ENCODE measurements at places on chromosomes 4 and X.

DNA sequence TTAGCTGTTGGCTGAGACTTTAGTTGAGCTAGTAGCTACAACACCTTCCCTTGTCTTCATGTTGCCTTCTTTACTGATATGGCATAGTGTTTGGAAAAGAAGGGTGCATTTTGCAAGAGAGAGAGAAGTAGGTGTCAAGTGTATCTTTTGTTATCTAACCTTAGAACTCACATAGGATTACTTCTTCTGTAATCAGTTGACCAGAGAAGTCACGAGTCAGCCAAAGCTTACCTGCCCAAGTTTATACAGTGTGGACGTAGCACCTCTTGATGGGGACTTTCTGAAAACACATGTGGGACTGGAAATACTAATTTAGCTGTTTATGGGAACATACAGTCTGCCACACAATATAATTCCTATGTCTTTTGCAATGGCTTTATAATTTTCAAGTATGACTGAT, 56.0 kb downstream of the UGT8 start:
- no peak for DNase-seq

DNA sequence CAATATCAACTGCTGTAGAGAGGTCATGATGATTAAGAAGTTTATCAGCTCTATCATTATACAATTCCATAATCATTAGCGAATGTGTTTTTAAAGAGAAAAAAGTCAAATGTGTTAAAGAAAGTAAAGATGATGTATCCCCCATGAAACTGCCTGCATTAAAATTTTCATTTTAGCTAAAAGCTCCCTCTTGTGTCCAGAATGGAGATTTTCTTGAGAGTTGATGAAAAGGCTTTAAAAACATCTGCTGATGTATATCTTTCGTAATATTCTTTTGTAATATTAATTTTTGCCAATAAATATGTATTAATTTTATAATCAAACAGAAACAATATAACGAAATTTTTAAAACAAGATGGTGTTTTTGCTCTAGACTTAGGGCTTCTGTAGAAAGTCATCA, 52.1 kb upstream of the LHFPL1 start:
- DNase-seq: no peak

DNA sequence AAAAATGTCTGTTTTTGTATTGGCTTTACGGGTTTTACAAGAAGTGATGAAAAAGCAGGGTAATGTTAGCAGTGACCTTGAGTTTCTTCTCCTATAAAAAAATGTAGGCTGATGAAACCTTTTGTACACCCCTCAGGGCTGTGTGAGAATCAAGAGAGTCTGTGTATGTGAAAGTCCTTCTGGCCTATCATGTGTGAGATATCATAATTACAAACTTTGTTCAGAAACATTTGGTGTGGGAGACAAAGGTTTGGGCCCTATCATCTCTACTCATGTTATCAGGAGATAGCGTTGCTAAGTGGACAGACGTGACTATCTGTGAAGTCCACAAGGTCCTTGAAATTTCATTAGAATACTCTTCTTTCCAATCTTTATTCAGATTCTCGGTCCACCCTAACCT, 170.6 kb upstream of the HAND2 start:
- DNase-seq: no peak

- DNase-seq: no peak
These were observed 446.8 kb downstream of the ANKRD50 start for GRCh38 chr4:124265701-124266100.

GRCh38 chr4:113026556-113026955, 22.9 kb upstream of the ANK2 start:
- DNase-seq: no peak

- no peak for DNase-seq
These were observed 270.7 kb downstream of the FBXW7 start for GRCh38 chr4:152265149-152265621.

GRCh38 chrX:7261672-7262332, 113.8 kb upstream of the PUDP start:
- no peak for DNase-seq

DNA sequence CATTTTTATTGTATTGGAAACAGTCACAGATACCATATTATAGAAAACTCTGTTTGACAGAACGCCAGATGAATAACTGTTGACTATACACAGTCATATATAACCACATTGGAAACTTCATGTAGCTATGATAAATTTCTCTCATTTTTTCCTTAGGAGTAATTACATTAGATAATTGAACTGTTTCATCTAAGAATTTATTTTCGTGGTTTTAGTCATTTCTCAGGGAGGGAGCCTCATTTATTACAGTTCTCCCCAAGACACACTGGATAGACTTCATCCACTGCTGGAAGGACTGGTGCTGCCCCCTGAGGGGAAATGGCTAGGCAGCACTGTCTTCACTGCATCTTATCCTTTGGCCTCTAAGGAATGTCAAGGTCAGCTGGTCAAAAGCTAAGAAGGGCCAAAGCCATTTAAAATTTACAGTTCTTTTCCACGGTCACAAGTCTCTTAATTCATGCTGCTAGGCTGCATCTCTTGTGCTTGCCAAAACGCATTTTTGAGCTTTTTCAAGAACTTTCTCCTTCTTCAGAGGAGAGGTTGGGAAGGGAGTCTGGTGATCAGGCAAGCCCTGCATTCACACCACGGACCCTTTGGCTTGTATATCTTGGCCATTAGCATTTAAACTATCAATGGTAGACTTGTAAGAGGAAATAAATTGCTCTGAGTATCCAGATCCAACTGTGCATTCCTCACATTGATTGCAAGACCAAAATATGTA, 145.1 kb downstream of the CBR4 start:
- DNase-seq: no peak

- DNase-seq: no peak
These were observed 47.3 kb upstream of the PPARGC1A start for GRCh38 chr4:23937173-23937572.

GRCh38 chr4:168999809-169000208, 10.2 kb downstream of the CBR4 start:
- no peak for DNase-seq

DNA sequence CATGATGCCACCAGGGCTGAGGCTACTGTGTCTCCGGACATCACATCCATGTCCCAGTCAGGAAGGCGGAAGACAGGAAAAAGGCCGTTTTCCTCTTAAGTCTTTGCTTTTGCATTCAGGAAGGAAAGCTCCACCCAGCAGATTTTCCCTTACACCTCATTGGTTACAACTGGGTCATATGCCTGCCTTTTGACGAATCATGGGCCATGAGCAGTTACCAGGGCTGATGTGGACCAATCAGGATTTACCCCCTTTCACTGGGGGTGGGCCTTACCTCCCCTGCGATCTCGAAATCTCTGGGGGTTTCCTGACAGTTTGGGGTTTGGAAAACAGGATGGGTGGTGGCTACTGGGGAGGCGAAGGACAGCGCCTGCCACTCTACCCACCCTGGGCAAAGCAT, 52.5 kb upstream of the GRPEL1 start:
- DNase-seq: no peak

DNA sequence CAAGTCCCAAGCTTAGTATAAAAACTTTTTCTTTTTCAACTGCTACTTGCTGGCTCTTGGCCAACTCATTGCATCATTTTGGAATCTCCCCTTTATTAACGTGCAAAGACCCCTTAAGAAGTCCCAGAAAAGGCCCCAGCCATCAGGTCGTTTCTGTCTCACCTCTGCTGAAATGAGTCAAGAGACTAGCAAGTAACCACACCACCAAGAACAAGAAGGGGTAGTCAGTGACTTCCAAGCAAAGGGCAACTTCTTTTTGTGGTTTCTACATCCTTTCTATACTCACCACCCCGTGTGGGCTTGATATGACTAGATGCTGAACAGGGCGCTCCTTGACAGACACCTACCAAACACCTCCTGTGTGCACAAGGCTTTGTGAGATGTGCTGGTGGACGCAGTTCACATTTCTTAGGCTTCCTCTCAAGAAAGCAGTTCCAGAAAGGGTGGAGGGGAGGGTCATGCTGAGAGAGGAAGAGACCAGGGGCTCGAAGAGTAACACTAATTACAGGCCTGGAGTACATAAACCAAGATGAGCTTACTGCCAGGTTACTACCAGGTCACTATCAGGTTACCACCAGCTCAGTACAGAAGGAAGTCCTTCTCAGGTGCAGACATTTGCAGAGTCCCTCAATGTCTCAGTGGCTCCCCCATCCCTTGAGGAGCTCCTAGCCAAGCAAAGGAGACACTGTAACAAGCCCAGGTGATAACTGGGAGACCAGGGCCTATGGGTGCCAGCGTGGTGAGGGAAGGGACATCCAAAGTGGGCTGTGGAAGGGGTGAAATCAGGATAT, 19.3 kb downstream of the JAKMIP1 start:
- DNase-seq: no peak

GRCh38 chr4:186891859-186892486, 168.3 kb upstream of the FAT1 start:
- no peak for DNase-seq

GRCh38 chr4:139242511-139243051, 37.4 kb downstream of the MGARP start:
- DNase-seq: no peak

- no peak for DNase-seq
These were observed 28.1 kb downstream of the CASP6 start for GRCh38 chr4:109675181-109675580.

DNA sequence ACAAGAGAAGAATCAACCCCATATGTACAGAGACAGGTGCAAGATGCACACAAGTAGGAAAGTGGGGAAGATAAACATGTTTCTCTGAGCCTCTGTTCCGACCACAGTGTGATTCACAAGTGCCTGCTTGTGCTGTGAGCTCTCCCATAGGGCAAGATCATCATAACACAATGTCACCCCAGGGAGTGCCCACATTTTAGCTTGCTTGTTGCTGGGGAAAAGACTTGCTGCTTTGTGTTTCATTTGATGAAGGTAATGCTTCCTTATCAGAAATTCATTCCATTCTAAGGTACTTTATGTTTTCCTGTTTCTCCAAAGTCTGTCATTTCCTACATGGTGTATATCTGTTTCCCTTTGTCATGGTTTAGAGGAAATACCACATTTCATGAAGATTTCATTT, 304.5 kb upstream of the DIPK2B start:
- no peak for DNase-seq

- no peak for DNase-seq
These were observed 7.1 kb downstream of the FAT4 start for GRCh38 chr4:125321709-125322365.

DNA sequence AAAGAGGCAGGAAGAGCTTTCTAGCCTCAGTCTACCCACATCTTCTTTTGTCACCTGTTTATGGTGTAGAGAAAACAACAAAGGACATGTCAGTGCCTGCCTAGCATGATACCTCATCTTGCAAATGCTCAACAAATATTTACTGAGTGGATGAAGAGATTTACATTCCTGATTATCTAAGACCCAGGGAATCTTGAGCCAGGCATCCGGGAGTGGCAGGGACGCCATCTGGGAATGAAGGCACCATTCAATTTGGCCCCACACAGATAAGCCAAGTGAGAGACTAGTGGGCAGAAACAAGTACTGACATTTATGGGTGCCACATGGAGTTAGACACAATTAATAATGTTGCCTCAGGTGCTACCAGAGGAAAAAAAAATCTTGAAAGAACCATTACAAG, 36.8 kb upstream of the CASK start:
- no peak for DNase-seq

DNA sequence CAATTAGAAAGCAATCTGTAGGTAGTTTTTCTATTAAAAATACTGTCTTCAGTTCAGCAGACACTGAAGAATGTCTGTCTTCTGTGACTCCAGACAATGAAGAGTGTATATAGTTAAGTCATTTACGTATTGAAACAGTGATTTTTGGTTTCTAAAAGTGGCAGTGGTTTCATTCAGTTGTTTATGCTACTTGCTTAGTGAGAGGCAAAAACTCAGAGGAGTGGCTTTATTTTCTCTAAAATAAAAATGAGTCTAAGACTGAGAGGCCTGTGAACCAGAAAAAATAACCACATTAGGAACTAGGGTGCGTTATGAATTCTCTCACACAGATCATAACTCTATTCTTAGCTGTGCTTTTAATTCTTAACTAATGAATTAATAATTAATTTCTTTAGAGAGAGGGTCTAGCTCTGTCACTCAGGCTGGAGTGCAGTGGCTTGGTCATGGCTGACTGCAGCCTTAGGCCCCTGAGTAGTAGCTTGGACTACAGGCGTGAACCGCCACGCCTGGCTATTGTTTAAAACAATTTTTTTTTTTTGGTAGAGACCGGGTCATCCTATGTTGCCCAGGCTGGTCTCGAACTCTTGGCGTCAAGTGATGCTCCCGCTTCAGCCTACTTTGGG, 31.4 kb downstream of the FREM3 start:
- no peak for DNase-seq

GRCh38 chr4:84238247-84239090, 260.6 kb downstream of the NKX6-1 start:
- DNase-seq: no peak

DNA sequence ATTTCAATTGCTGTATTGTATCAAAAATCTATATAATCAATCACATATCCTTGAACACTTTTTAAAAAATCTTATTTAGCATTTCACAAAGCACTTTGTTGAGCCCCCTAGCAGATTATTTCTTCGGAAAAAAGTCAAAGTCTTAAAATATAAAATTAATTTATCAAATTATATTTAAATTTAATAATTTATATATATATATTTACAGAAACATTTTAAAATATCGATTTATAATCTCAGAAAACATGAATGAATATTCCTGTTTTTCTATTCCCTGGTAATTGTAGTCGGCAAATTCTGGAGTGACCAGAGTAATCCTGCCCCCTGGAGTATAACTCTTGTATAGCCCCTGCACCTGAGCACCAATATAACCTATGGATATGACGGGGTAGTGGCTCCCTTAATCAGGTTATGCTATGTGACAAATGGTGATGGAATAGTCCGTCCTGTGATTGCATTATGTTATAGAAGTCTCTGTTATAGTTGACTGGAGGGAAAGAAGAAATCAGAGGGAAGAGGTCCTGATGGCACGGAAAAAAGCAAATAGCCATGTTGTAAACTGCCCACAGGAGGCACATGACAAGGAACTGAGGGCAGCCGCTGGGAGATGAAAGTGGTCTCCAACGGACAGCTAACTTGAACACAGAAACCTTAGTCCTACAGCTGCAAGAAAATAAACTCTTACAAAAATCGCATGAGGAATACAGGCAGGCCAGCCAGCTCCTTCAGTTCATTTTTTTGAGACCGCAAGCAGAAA, 1092.3 kb downstream of the ARAP2 start:
- no peak for DNase-seq
